ENCODE measurements at places on chromosomes 2 and 18.

GRCh38 chr2:9552219-9553178 lies 3.1 kb downstream of the ADAM17 start:
- DNase-seq = no peak

GRCh38 chr2:105261061-105261460 lies 19.5 kb downstream of the GPR45 start:
- DNase-seq = no peak

GRCh38 chr2:68861330-68861729 lies 9.9 kb downstream of the BMP10 start:
- DNase-seq = no peak

DNA sequence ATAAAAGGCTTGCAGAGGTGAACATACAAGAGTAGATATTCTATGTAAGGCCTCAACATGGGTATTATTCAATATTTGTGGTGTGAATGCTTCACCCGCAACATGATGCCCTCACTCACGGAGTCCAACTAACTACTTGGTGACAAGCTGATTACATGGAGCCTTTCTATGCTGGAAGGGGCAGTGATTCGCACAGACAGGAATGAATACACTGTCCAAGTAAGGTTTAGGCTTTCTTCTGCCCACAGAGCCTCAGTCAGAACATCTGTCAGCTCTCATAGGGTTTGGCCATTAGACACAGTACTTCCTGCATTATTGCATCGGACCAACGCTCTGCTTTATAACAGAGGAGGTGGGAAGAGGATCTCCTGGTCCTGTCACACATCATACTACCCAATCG lies 80.3 kb upstream of the SLC35G4 start:
- no peak for DNase-seq

GRCh38 chr18:25434745-25435144 lies 82.8 kb upstream of the ZNF521 start:
- DNase-seq = no peak

GRCh38 chr2:20382965-20383810 lies 32.5 kb upstream of the PUM2 start:
- DNase-seq = no peak

- peak; percentile 82 for DNase-seq
Observed at GRCh38 chr2:65186872-65187851, 40.5 kb upstream of the ACTR2 start.

- DNase-seq = no peak
Observed at GRCh38 chr2:230162981-230163380, 56.8 kb downstream of the SP110 start.

DNA sequence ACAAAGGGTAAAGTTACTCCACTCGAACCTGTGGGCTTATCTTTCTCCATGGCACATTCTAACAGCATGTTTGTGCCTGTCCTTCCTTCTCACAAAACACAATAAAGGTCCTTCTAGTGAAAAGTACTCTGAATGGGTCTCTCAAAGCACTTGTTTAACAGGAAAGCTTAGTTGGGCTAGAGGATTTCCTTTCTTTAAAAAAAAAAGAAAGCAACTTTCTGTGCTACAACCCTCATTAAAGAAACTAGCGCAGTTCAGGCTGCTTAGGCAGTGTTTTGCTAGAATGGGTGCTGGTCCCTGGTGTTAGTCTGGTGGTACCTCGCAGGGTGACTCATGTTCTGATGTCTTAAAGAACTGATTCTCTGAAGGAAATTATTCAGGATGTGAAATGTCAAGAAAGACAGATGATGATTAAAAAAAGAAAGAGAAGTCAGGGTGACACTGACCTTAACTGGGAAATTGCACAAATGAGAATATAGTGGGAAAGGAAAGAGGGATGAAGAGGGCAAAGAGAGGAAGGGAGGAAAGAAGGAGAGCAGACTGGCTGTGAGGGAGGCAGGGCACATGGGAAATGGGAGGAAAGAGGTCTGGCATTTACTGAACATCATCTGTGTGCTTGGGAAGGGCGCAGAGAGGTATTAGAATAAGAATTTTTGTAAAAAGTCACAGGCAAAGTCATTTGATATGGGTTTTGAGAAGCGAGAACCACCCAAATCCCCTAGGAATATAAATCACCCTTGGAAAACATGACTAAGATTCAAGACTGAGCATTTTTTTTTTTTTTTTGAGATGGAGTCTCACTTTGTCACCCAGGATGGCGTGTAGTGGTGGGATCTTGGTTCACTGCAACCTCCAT lies 74.9 kb downstream of the ATP8B1 start:
- DNase-seq = no peak

DNA sequence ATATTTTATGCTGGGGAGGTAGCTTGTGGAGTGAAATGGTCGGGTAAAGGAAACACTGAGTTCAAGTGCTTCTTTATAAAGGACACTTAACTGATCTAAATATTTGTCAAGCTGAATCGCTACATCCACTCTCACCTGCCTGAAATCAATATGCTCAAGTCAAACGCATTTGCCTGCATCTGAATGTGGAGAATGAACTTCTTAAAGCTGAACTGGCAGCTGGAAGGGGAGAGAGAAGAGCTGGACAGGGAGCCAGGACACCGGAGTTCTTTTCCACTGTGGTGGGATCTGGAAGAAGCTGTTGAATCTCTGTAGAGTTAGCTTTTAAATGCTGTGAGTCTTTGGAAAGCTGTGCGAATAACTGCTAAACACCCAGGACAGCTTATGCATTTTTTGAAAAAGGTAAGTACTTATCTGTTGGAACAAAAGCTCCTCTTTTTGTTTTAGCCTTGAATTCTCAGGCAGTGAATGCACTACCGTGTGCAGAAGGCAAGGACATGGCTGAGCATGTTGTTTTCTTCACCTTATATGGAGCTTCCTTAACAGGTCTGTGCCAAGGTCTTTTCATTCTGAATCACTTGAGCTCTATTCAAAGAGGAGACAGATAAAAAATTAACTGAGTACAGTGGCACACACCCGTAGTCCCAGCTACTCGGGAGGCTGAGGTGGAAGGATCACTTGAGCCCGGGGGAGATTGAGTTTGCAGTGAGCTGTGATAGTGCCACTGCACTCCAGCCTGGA lies 74.2 kb upstream of the KLF7 start:
- no peak for DNase-seq

DNA sequence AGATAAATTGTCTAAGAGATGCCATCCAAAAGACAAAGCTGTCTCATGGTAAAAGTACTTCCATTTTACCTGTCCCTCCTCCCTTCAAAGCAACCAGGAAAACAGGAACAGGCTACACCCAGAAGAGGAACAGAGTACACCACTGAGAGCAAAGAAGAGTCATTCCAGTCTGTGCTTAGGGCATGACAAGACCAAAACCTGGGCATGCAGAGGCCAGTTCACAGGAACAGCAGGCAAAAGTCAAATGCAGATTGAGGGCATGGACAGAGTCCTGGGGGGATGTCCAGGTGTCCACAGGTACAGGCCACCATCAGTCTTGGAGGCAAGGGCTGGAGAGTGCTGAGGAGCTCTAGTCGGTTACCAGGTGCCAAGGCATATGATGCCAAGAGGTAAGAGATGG lies 23.7 kb downstream of the PLEK start:
- no peak for DNase-seq

GRCh38 chr2:9638532-9638931 lies 7.7 kb upstream of the YWHAQ start:
- peak; percentile 93 for DNase-seq

DNA sequence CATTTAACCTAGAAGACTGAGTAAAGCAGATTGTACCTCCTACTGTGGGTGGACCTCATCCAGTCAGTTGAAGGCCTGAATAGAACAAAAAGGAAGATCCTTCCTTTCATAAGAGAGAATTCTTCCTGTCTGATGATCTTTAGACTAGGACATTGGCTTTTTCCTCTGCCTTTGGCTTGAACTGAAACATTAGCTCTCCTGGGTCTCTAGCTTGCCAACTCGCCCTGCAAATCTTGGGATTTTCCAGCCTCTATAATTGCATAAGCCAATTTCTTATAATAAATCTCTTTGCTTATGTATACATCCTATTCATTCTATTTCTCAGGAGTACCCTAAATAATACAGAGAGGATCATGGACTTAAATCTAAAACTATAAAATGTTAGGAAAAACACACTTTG lies 6.2 kb upstream of the KDSR start:
- DNase-seq = no peak

DNA sequence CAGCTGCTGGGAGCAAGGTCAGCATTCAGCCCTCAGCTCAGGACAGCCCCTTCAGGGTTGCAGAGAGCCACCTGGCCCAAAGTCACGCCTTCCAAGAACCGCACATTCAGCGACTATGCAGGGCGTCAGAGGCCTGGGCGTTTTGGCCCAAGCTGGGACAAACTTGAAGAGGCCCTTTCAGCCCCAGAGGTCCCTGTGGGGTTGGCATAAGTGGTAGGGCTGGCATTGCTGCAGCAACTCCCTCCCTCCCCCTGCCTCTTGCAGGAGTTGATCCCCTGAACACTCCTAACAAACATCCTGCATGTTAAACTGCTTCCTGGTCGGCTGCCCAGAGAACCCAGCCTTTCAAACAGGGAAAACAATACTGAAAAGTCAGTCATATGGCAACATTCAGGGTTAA lies 192.9 kb upstream of the SMAD2 start:
- no peak for DNase-seq
